ENCODE measurements at places on chromosomes 2 and 18.

GRCh38 chr2:220347626-220348025 lies 720.2 kb downstream of the SLC4A3 start:
- DNase-seq: no peak

- no peak for DNase-seq
These were observed 23.6 kb downstream of the SUCLG1 start for GRCh38 chr2:84435345-84436025.

DNA sequence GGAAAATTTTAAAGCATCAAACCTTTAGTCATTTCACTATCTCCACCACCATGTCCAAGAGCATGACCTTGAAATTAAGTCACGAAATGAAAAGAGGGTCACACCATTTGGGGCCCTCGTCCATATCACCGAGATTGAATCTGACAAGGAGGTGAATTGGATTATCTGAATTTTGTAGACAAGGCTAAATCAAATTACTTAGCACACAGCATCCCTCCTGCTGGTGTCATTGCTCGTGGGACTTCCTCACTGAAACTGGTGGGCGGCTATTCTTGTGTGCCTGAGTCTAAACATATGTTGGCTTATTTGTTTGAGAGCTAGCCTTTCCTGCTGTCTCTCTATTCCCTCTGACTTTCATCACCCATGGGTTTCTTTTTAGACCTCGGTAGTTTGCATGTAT lies 64.6 kb upstream of the CNGA3 start:
- DNase-seq: no peak

DNA sequence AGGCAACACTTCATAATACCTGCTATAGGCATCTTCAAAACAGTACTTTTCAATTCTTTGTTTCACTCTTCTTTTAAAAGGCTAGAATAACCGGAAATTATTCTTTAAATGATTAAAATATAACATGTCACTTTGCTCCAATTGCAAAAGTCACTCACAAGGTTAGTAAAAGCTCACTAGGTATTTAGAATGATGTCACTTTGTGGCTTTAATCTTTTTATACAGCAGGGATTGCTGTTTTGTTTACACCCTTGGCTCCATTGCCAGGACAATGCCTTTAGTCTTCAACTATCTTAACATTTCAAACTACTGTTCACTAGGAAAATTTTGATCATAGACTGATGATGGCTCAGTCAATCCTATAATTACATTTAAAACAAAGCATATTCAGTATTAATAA lies 157.1 kb downstream of the BAZ2B start:
- DNase-seq: no peak

DNA sequence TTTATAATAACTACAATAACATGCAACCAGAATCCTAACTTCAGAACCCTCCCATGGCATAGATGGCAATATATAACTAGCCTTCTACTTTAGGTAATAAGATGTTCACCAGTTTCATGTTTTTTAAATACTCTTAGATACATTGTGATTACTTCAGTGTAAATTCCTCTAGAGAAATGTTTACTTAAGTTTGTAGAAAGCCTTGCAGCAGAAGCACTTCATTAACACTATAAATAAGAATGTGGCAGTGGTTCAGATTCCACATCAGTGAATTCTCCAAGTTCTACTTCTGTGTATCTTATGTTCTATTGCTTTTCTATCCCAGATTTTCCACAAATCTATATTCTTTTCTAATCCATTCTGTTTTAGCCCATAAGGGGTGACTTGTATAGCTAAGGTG lies 1.2 kb upstream of the RAD51AP2 start:
- DNase-seq: no peak

GRCh38 chr18:58513615-58514335 lies 115.1 kb downstream of the ALPK2 start:
- DNase-seq: no peak

All from NCI-H187 (cell line).